Muscle of leg (tissue), 16 donors: ENCODE measurements at places on chromosomes 2 and 18. TPM values are rescaled to one million over a fixed set of nuclear protein-coding genes. Genes with fewer than 3 reads are reported as not detected.

The SPDYA gene
- total RNA-seq: 0.75 TPM

The COL3A1 gene
- total RNA-seq: 7,706 TPM

The CYP27A1 gene
- 18.4 TPM for total RNA-seq

The CAPN13 gene
- not detected for total RNA-seq

The CYP26B1 gene
- 11.7 TPM for total RNA-seq

The STPG4 gene
- total RNA-seq: 0.22 TPM

The CRYGD gene
- not detected for total RNA-seq

The MBOAT2 gene
- 59.9 TPM for total RNA-seq

The DSG1 gene
- total RNA-seq: not detected

The ERFE gene
- 6.1 TPM for total RNA-seq

The DBI gene
- 179 TPM for total RNA-seq

The NCK2 gene
- total RNA-seq: 43.1 TPM

The CMPK2 gene
- total RNA-seq: 3.2 TPM

The FBXO41 gene
- total RNA-seq: 0.09 TPM

The PLGLB1 gene
- 1.6 TPM for total RNA-seq

The DNAJC5G gene
- total RNA-seq: not detected

The MC4R gene
- 0.62 TPM for total RNA-seq

The CCDC74A gene
- 2.5 TPM for total RNA-seq

The PMS1 gene
- total RNA-seq: 26.1 TPM

The MAL gene
- total RNA-seq: 2.4 TPM

The RFX8 gene
- total RNA-seq: 1.9 TPM

The EFHD1 gene
- total RNA-seq: 7.0 TPM

The APOB gene
- total RNA-seq: 0.35 TPM
